Lung (tissue), 17 donors: ENCODE measurements at places on chromosomes 13 and 19. TPM values are rescaled to one million over a fixed set of nuclear protein-coding genes. Genes with fewer than 3 reads are reported as not detected.

The EFNB2 gene
- 19.8 TPM for polyA plus RNA-seq

The ZNF708 gene
- polyA plus RNA-seq, result 2.6 TPM

The SLC8A2 gene
- 0.10 TPM for polyA plus RNA-seq

The LRP3 gene
- polyA plus RNA-seq, result 12.9 TPM
